ENCODE measurements at places on chromosomes 11 and 22.

GRCh38 chr22:30606455-30607299 is at the start of gene TCN2:
TSS of gene TCN2 (plus strand) at chr22:30607174. CDS start at chr22:30607332, 158 bp downstream.
- no peak for DNase-seq

GRCh38 chr11:35165423-35166368 is 26.7 kb downstream of the CD44 start:
- DNase-seq, result no peak

- no peak for DNase-seq
These were observed 13.5 kb upstream of the MUC6 start for GRCh38 chr11:1049911-1050580.

GRCh38 chr22:39651053-39651996 is 80.8 kb downstream of the CACNA1I start:
- no peak for DNase-seq

DNA sequence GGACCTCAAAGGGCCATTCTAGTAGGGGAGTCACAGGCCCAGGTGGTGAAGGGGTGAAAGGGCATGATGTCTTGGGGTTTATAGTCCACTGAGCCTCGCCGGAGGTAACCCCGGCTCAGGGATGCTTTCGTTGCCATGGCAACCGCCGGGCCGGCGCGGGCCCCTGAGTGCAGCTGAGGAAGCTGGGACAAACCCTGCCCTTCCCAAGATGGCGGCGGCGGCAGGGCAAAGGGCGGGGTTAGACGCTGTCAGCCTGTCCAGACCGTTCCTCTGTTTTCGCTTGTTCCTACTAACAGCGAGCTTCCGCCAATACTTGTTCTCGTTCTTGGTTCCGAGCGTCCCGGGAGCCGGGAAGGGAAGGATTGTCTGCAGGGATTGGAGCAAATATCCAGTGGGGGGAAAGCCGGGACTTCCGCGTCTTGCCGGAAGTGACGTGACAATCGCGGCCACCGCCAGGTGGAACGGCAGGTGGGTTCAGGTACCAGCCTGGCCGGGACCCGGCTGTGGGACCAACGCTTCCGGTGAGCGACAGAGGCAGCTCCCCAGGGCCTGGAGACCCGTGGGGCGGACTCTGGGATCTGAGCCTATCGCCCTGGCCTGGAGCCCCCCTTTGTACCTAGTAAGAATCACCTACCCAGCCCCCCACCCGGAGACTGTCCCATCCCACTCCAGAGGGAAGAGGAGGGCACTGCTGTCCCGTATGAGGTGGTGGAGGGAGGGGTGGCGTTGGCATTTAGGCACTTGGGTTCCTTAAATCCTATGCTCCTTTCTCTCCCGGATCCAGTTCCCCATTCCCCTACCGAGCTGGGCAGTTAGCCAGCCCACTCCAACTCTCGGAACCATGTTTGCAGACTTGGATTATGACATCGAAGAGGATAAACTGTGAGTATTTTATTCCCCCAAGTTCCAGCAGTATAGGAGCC is at the start of gene PICK1:
Gene PICK1 (plus strand): TSS at position 436 of the 923 bp plus-strand sequence. CDS start 406 bp downstream, at position 842.
- DNase-seq, result peak; percentile 75

DNA sequence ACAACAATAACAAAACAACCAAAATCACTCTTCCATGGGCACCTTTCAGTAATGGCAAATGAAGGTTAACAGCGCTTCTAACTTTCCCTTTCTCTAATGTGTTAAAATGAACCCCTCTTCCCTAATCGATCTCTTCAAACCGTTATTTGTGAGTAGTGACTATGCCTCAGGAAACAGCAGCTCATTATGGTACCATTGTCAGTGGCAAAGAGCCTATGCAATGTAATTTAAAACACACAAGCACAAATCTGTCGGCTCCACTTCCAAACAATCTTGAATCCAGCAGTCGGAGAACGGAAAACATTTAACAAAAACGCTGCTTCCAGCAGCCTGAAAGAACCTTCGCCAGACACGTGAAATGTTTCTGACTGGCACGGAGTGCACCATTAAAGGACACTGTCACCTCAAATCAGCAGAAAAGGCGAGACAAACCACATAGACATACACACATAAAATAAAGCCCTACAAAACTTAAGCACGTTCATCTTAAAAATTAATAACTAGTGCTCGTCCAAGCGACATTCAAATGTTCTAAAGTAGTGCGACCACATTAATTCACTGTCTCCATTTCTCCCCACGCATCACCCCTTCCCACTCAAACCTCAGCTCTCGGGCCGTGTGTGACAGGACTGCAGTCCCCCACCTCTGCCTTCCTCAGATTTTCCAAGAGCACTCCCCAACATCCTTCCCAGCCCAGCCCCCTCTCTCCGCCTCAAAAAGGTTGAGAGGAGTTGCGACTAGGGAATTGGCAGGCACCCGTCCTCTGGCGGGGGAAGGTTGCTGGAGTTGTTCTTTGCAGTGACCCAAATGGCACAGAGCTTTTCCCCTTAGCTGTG is 748 bp downstream of the RAB30 start:
- DNase-seq, result no peak

GRCh38 chr11:31655483-31655882 is 145.9 kb downstream of the ELP4 start:
- no peak for DNase-seq

DNA sequence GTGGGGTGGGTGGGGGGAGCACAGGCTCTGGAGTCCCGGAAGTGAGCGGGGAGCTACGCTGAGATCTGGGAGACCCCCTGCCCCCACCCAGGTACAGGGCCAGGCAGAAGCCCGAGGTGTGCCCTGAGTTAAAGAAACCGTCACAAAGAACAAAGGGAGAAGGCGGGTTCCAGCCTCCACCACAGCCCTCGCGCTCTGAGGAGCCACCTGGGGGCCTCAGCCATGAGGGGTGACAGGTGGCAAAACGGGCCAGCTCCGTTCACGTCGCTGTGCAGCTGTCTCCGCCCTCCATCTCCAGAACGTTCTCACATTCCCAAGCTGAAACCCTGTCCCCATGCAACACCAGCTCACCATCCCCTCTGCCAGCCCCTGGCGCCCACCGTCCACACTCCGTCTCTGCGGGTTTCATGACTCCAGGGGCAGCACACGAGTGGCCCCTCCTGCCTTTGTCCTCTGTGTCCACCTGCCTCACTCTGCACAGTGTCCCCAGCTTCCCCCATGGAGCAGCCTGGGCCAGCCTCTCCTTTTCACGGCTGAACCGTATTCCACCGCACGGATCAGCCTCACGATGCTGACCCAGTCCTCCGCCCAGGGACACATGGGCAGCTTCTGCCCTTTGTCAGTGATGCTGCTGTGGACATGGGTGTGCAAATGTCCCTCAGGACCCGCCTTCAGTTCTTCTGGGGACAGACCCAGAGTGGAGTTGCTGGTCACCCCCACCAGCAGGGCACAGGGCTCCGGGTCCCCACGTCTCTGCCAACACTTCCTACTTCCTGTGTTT is 1.7 kb upstream of the MUC5B start:
- no peak for DNase-seq

- DNase-seq, result no peak
These were observed 32.4 kb downstream of the NF2 start for GRCh38 chr22:29635734-29636357.

- no peak for DNase-seq
These were observed 11.6 kb downstream of the MISFA start for GRCh38 chr11:18611196-18611595.

GRCh38 chr22:19974268-19974861 is 32.7 kb upstream of the TXNRD2 start:
- peak; percentile 92 for DNase-seq

- no peak for DNase-seq
These were observed 12.4 kb downstream of the CRELD2 start for GRCh38 chr22:49930596-49931412.

GRCh38 chr11:78419327-78419726 is 1.7 kb upstream of the GAB2 start:
- no peak for DNase-seq

GRCh38 chr11:80239217-80239616 is 798.4 kb upstream of the TENM4 start:
- no peak for DNase-seq

GRCh38 chr22:22181341-22181850 is 63.2 kb upstream of the VPREB1 start:
- no peak for DNase-seq

GRCh38 chr11:44862558-44863101 is 88.1 kb downstream of the TP53I11 start:
- DNase-seq, result no peak

DNA sequence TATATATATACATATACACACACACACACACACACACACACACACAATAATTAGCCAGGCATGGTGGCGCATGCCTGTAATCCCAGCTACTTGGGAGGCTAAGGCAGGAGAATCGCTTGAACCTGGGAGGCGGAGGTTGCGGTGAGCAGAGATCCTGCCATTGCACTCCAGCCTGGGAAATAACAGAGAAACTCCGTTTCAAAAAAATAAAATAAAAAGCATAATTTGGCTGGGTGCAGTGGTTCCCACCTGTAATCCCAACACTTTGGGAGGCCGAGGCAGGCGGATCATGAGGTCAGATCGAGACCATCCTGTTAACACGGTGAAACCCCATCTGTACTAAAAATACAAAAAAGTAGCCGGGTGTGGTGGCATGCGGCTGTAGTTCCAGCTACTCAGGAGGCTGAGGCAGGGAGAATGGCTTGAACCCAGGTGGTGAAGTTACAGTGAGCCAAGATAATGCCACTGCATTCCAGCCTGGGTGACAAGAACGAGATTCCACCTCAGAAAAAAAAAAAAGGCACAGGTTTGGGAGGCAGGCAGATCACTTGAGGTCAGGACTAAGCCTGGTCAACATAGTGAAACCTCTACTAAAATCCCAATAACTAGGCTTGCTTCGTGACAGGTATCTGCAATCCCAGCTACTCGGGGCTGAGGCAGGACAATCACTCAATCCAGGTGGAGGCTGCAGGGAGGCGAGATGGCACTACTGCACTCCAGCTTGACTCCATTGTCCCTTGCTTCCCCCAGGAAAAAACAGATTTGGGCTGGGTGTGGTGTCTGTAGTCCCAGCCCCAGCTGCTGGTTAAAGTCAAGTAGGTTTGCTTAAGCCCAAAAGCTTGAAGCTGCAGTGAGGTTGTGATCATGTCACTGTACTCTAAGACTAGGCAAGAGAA is 11.8 kb upstream of the WDR74 start:
- no peak for DNase-seq

GRCh38 chr22:47203554-47203991 is 441.1 kb downstream of the TBC1D22A start:
- DNase-seq, result no peak

- DNase-seq, result no peak
These were observed 1984.1 kb upstream of the RAG2 start for GRCh38 chr11:38582151-38582550.

- no peak for DNase-seq
These were observed 1.4 kb downstream of the KCNC1 start for GRCh38 chr11:17735818-17736578.

DNA sequence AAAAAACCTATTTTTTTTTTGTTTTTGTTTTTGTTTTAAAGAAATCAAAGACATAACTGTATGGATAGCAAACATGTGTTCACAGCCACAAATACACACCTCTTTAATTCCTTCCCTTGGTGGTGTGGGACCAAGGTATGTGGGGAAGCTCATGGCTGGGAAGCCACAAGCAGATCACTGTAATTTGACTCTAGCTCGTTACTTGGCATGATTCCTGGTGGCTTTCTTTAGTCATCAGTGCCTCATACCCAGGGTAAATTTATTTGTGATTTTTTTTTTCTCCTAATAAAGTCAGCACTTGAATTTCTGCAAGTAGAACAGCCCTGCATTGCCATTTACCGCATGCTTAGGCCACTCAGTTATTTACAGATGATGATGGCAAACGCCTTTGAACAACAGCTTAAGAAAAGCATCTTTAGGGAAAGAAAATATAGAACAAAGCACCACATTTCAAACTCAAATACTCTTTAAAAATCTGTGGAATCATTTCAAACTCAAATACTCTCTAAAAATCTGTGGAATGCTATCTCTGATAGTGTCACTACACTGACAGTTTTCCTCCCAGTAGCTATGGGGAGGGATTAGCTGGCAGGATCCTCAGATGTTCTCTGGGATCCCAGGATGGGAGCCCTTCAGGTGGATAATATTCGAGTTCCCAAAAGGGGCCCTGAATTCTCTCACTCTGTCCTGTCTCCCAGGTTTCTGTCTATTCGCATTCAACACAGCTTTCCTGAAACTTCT is 687.2 kb downstream of the OPCML start:
- DNase-seq, result no peak

DNA sequence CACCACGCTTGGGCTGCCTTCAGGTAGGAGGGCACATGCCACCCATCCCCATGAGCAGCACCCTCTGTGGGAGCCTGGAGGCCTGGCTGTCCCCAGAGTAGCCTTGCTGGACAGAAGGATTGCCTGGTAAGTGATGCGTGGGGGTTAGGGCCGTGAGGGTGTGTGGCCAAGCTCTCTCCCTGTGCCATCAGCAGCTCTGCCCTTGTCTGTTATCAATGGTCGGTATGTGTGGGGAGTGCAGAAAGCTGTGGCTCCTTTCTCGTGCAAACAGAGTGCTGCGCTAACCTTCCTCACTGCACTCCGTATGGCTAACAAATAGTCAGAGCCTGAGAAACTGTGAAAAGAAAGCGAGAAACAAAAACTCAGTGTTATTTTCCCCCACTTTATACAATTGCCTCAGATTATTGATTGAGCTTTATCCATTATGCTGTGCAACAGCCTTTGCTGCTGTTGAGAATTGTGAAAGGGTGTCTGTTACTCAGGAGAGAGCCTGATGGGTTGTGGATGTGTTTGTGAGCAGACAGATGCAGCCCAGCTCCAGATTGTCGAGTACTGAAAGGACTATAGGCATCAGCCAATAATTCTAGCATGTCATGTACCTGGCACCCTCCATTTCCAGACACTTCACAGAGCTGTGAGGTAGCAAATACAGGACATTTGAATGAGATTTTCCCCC is 432.2 kb downstream of the NTM start:
- no peak for DNase-seq

- no peak for DNase-seq
These were observed 20.5 kb downstream of the TST start for GRCh38 chr22:36998620-36999351.

DNA sequence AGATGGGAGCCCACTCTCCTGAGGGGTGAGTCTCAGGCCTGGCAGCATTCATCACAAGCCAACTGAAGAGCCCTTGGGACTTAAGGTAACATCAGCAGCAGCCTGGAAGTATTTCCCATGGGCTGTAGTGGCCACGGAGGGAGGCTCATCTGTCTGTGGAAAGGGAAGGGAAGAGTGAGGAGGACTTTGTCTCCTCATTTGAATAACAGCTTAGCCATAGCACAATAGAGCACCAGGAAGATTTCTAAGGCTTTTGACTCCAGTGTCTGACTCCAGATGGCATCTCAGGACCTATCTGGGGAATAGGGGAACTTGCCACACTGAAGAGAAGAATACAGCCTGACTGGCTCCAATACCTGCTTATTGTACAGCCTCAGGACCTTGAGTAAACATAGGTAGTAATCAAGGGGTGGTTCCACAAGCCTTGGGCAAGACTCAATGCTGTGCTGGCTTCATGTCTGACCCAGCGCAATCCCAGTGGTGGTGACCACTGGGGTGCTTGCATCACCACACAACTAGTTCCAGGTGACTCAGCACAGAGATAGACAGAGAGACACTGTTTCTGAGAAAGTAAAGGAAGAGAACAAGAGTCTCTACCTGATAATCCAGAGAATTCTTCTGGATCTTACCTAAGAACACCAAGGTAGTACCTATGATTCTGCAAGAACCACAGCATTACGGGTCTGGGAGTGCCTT is 510.5 kb upstream of the CCDC179 start:
- DNase-seq, result no peak

All from NCI-H1048 (cell line).